ENCODE measurements at places on chromosomes 7 and 10.

- DNase-seq = no peak
These were observed 234.1 kb upstream of the AGK start for GRCh38 chr7:141317033-141317585.

GRCh38 chr10:15314482-15315045 is 56.5 kb downstream of the FAM171A1 start:
- no peak for DNase-seq

- DNase-seq = no peak
These were observed 47.4 kb upstream of the TCERG1L start for GRCh38 chr10:131358741-131359442.

GRCh38 chr10:93554316-93554663 is 12.2 kb upstream of the FFAR4 start:
- DNase-seq = no peak

DNA sequence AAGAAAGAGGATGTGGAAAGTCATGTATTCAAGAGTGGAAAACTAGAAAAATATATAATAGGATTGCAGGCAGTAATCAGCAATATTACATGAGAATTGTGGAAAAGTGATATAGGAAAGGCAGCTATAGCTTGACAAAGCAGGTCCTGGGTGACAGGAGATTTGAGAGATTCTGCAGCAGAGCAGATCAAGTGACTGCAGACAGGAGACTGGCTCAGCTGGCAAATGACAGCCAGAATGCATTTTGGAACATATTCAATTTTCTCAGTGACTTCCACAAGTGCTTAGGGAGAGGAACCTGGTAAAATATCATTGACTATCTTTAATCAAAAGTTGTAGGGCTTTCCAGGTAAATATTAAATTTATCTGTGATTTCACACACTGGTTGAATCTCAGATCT is 260.5 kb upstream of the CACNA2D1 start:
- DNase-seq = no peak

DNA sequence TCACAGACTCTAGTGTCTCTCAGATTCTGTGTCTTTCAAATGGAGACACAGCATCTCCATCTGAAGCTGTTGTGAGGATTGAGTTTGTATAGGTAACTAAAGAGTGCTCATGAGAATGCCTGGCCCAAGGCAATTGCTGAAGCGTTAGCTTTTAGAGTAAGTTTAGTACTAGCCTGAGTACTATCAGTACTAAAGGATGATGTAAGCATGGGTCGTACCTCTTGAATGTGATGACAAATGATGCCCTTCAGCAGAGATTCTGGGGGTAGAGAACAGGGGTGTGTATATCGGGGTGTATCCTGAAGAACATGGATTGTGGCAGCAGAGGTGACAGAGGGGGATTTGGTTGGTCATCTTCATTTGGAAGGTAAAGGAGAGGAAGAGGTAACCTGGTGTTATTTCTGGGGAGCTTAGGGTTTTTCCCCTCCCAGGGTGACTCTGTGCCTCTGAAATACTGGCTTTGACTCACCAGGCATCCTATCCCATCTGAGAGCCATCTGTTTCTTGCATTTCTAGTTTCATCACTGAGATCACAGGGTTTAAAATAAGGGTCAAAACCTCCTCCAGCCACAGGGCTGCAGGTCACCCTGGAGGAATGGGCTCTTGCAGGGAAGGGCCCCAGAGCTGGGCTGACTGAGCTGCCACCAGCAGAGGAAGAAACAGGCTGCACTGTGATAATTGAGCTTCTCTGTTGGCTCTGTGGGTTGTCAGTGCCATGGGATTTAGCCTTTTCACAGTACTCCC is 756.0 kb downstream of the KCNMA1 start:
- DNase-seq = no peak

DNA sequence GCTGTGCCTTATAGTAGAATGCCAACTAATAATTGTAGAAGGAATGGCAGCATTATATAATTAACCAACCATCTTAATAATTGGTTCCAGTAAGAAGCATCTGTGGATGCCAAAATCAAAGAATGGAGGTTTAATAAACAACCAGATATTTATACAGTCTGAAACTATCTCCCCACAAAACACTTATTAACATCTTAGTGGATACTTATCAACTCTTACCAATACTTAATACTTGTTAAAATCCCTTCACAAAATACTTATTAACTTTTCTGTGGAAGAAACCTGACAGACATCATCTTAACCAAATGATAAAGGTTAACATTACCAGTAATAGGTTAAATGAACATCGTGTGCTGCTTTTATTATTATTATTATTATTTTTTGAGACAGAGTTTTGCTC is 29.1 kb upstream of the FAM107B start:
- no peak for DNase-seq

DNA sequence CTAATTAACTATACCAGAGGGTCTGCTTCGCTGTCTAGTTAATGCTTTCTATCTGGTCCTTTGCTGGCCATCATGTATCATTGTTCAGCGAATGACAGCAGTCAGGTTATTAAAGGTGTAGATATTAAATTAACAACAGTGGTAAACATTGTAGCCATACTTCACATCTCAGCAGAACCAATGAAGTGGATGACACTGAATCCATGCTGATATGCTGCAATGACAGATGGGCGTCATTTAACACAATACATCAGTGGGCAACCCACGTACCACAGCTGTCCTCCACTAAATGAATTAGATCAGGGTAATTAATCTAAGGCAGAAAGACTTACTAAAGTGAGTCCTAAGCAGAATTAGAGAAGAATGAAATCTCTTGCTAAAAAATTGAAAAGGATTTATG is 767.2 kb downstream of the NXPH1 start:
- DNase-seq = no peak

DNA sequence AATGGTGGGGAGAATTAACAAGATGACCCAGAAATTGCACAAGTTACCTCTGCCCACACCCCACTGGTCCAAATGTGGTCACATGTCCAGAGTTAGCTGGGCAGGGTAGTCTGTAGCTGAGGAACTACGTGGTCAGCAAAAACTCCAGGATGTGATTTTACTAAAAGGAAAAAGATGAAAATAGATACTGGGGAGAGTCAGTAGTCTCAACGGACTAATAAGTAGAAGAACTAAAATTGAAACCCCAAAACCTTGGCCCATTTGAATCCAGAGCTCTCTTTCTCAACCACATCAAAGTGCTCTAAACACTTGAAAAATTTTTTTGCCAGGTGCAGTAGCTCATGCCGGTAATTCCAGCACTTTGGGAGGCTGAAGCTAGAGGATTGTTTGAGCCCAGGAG is 146.3 kb downstream of the SKIDA1 start:
- no peak for DNase-seq

DNA sequence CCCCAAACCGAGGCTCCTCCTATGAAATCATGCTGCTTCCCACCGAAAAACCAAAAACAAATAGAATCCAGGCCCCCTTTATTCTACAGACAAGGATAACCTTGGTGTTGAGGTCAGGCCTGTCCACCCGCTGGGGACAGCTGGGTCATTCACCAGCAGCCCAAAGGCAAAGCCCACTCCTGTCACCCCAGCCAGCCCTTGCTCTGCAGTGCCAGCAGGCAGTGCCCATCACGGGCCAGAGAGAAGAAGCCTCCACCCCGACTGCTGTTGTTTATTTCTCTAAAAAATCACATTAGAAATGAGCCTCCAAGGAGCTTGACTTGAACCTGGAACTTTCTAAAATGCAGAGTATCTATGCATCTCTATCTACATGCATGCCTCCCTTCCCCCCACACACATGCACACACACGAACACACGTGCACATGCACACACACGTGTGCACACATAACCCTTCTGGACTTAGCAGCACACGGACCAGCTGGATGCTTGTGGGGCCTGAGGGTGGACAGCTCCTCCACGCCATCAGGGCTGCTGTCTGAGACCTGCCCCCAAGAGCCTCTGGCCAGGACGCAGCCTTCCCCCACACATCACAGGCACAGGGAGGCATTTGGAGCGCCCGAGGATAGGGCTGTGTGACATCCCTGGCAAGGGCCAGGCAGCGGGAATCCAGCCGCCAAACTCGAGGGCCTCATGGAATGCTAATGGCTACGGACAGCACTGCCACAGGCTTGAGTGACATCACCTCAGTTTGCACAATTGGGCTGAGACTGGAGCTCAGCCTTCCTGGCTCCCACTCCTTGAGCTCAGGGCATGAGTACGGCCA is 22.8 kb downstream of the PRKAG2 start:
- no peak for DNase-seq

DNA sequence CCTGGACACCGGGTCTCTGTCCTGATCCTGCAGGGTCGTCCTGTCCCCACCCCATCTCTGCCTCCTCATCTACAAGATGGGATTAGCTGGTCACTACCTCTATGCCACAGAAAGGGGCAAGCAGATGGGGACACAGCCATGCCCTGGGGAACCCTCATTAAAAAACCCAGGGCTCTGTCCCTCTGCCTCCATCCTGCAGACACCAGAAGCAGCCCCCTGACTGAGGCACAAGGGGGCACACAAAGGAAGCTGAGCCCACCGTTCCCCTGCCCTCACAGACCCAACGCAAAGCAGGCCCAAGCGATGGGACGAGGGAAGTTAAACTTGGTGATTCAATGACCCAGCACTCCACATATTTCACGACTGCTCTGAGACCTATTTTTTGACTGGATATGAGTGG is 142.4 kb downstream of the TCERG1L start:
- DNase-seq = no peak

DNA sequence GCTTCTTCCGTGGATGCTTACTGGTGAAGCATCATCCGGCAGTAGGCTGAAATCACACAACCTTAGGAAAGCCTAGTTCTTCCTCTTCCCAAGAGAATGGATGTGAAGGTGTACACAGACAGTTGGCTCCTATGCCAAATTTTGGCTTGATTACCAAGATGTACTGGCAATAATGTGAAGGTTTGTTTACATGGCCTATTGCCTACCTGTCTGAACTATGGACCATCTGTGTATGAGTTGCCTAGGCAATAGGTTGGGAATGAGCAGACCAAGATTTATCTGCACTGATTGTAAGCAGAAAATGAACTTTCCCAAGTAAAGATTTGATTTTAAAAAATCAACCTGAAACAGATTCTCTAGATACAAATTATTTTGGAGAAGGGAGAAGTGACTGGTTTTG is 325.9 kb upstream of the SORCS1 start:
- DNase-seq = no peak

- no peak for DNase-seq
These were observed 159.8 kb downstream of the AOAH start for GRCh38 chr7:36564489-36564888.

GRCh38 chr7:115680921-115681320 is 349.6 kb downstream of the TFEC start:
- DNase-seq = no peak
